ENCODE measurements at places on chromosomes 3 and 15. TPM values are rescaled to one million over a fixed set of nuclear protein-coding genes. Genes with fewer than 3 reads are reported as not detected.

Gene ADAMTS9
- total RNA-seq = 13.0 TPM

Gene SUCNR1
- not detected for total RNA-seq

Gene GOLGA8T
- total RNA-seq = not detected

Gene TNFAIP8L3
- total RNA-seq = not detected

Gene TP63
- not detected for total RNA-seq

Gene LCMT2
- 5.9 TPM for total RNA-seq

Gene HIGD2B
- 0.39 TPM for total RNA-seq

Gene GCSAM
- not detected for total RNA-seq

Gene SLC33A1
- 61.6 TPM for total RNA-seq

Gene SLC28A1
- total RNA-seq = not detected

Gene PRR20G
- total RNA-seq = not detected

Gene VEPH1
- total RNA-seq = 3.9 TPM

Gene SMCO1
- not detected for total RNA-seq

Gene GOLGA8J
- not detected for total RNA-seq

Gene ATP1B3
- 36.4 TPM for total RNA-seq

Gene GOLGA6D
- not detected for total RNA-seq

Gene ABTB1
- 11.7 TPM for total RNA-seq
